Left cardiac atrium (tissue), 4 donors: ENCODE measurements at places on chromosomes 1 and 21.

DNA sequence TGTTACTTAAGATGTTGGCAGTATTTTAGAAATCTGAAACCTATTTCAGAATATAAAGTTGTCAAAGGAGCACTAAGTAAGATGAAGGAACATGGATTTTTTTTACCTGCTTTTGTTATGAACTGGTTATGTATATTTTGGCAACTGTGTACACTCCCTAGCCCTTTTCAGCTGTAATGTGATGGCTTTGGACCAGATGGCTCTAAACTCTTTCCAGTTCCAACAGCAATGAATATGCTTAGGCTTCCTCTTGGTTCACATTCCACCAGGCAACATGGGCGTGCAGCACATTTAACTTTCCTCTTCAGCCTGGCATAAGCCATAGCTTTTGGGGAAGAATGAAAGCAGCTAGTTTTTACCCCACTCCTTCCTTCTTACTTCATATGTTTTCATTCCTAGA, 95.6 kb upstream of the ADAMTS5 start:
- DNase-seq, result no peak

DNA sequence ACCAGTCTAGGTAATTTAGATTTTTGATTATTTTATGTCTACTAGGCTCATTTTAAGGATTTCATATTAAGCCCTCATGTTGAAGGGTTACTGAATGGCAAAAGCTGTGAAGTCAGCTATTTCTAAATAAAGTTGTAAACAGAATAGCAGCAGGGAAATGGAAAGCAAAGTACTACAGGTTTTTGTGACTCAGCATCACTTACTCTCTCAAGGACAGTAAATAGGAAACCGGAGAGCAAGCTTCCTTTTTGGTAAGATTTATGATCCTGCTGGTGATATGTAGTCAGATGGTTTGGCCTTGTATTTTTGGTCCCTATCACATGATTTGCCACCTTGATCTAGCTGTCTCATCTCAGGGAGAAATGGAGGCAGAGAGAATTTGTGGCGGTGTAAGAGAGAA, 226.0 kb downstream of the RPS6KC1 start:
- no peak for DNase-seq

- no peak for DNase-seq
Observed at GRCh38 chr1:207088701-207089626, at the start of gene C4BPB. Gene C4BPB, plus strand, starts transcription at chr1:207088860. Its CDS starts 672 bp downstream, at chr1:207089532.

GRCh38 chr21:43207868-43208267, 39.1 kb downstream of the CRYAA start:
- DNase-seq, result no peak

DNA sequence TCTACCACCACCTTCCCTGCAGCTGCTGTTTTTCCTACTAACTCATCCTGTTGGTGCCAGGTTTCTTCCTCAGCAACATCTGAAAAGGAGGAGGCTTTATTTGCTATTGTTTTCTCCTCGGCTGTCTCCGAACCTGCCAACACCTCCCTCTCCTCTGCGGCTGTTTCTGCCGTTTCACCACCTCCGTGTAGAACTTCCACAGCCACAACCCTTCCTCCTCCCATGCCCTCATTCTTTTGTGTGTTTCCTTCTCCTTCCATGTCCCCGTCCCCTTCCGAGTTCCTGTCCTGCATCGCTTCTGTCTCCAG, 59.0 kb upstream of the LRRC53 start:
- no peak for DNase-seq

GRCh38 chr1:40860706-40861223, 1.4 kb downstream of the CITED4 start:
- DNase-seq, result no peak

- DNase-seq, result no peak
Observed at GRCh38 chr1:212958175-212958574, 7.8 kb downstream of the VASH2 start.

- no peak for DNase-seq
Observed at GRCh38 chr1:109863667-109864046, 47.0 kb upstream of the CSF1 start.

- no peak for DNase-seq
Observed at GRCh38 chr1:185017338-185017737, 28.0 kb upstream of the RNF2 start.

DNA sequence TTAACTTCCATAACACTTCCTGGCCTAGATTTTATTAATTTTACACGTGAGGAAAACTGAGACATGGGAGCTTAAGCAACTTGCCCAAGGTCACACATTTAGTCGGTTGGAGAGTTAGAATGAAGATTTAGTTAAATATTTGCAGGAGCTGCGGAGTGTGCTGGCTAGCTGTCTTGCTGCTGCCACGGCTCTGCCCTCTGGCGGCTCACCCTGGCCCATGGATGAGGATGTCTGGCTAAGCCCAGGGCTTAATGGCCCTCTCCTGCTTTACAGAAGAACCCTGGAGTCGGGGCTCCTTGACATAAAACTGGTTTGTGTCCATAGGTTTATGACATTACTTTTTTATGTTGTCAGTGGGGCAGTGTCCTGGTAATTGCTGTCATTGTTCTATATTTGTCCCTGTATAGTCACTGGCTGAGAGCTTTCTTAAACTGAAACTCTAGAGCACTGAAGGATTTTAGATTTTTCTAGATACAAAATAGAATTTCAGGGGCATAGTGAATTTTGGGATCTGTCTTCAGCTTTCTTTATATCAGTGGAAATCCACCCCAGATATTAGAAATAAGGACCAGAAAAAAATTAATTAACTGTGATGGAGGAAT, 88.9 kb upstream of the WLS start:
- DNase-seq, result peak; percentile 74

GRCh38 chr21:45935628-45936027, 45.9 kb upstream of the COL6A1 start:
- no peak for DNase-seq
